Brain (organoid and tissue), 16 donors: ENCODE measurements at places on chromosomes 11 and 22.

- no peak for DNase-seq
Measured at GRCh38 chr11:66641834-66642233, 3.3 kb downstream of the RBM4 start.

GRCh38 chr11:42085736-42086135, 626.3 kb upstream of the LRRC4C start:
- DNase-seq: no peak

- no peak for DNase-seq
Measured at GRCh38 chr11:128181088-128181480, 406.3 kb downstream of the ETS1 start.

DNA sequence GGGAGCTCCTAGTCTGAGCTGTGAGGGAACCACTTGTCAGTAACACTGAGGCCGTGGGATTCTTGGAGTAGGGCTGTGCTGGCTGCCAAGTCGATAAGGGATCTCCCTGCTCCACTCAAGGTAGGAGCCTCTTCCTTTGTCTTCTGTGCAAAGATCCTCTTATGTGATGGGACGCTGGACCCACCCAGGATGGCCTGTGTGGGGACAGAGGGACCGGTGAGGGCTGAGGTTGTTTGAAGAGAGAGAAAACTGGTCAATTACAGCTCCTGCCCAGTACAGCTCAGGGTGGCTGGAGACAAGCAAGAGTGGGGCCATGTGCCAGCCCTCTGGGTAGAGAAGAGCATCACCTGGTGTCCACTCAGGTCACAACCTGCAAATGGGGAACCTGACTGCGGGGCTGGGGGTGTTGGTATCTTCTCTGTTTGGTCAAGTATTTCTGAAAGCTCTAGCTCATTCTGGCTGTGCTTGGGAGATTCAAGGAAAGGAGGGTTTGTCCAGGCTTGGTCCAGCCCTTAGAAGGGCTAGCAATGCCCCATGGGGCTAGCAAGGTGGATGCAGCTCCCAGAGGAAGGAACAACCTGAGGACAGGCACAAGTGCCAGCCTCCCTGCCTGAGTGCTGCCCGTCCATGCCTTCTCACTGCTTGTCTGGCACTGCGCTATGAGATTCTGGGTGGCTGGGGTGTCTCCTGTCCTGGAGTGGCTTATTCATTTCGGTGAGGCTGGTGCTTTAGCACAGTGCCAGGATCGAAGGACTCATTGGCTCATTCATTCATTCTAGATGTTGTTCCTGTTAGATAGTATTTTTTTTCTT, 27.6 kb upstream of the BAIAP2L2 start:
- no peak for DNase-seq

GRCh38 chr11:10451426-10452116, 3.5 kb upstream of the AMPD3 start:
- peak; percentile 16 for DNase-seq

- no peak for DNase-seq
Measured at GRCh38 chr11:73399636-73400035, 23.4 kb downstream of the RELT start.

GRCh38 chr22:47098554-47098953, 336.1 kb downstream of the TBC1D22A start:
- no peak for DNase-seq

GRCh38 chr22:38353142-38353629, 36.0 kb upstream of the CSNK1E start:
- DNase-seq: peak; percentile 65

DNA sequence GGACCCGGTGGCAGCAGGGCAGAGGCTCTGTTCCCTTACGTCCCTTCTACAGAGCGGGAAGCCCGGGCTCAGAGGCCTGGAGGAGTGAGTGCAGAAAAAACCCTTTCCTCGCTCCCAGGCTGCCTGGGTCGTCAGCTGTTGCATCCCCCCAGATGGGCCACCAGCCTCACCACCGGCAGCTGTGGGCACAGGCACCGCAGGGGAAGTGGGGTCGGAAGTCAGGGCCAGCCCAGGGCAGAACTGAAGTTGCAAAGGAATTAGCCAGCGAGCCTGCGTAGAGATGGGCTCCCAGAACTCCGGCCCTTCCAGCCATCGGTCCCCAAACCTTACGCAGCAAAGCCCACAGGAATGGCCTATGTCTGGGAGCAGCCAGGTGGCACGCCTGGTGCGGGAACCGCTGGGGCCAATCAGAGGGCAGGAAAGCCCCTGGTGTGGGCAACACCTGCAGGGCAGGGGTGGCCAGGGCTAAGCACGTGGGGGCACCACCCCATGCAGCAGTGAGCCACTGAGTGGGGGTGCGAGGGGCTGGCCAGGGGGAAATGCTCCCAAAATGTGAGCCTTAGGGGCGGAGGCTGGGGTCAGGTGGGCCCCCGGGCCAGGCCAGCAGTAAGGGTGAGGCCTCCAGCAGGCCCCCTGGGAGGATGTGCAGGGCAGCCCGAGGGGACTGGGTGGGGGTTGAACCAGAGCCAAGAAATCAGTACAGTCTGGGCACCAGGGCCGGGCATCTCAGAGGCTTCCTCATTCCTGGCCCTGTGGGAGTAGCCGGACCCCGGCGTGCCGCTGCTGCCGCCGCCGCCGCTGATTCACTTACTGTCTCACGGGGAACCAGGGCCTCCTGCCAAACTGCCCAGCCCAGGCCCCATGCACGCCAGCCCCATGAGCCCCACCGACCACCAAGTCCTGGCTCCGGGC, 58.2 kb downstream of the WNT7B start:
- DNase-seq: no peak

- DNase-seq: no peak
Measured at GRCh38 chr11:134153147-134153905, 70.4 kb downstream of the NCAPD3 start.

DNA sequence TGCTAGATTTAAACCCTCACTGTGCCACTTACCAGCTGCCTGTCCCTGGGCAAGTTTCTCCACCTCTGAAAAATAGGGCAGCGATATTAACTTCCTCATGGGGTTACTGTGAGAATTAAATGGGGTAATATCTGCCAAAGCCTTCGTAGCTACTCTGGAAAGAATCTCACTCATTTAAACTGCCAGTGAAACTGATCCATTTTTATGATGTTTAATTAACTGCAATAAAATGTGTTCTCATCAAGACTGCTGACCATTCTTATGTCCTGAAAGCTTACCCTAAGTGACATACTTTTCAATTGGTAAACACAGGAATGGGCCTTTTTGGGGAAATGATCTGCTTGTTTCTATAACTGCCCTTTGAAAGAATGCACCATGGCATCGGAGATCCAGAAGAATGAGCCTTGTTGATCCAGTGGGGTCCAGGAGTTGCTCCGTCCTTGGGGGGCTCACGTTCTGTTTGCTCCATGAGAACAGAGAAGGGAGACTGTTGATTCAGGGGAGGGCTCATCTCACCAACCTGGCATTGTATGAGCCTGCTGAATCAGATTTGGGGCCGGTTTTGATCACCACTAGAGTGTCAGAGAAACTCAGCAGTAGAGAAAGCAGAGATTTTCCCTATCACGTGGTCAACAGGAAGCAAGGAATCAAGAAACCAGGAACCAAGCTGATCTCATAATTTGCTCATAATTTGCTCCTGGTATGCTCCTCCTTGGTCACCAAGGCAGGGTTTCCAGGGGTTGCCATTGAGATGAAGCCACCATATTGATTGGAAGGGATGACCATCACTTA, 7.0 kb upstream of the CCDC86 start:
- no peak for DNase-seq

DNA sequence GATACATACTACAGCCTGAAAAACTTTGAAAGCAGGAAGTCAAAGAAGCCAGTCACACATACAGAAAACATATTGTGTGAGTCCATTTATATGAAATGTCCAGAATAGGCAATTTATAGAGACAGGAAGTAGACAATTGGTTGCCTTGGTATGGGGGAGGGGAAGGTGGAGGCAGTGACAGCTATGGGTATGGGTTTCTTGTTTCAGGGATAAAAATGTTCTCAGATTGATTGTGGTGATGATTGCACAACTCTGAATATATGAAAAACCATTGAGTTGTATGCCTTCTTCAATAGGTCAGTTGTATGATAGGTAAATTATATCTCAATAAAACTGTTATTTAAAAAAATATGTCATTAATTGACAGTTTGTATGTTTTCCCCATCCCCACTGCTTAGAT, 137.6 kb downstream of the SNX19 start:
- DNase-seq: no peak

GRCh38 chr11:99781074-99781473, 760.3 kb downstream of the CNTN5 start:
- DNase-seq: no peak

DNA sequence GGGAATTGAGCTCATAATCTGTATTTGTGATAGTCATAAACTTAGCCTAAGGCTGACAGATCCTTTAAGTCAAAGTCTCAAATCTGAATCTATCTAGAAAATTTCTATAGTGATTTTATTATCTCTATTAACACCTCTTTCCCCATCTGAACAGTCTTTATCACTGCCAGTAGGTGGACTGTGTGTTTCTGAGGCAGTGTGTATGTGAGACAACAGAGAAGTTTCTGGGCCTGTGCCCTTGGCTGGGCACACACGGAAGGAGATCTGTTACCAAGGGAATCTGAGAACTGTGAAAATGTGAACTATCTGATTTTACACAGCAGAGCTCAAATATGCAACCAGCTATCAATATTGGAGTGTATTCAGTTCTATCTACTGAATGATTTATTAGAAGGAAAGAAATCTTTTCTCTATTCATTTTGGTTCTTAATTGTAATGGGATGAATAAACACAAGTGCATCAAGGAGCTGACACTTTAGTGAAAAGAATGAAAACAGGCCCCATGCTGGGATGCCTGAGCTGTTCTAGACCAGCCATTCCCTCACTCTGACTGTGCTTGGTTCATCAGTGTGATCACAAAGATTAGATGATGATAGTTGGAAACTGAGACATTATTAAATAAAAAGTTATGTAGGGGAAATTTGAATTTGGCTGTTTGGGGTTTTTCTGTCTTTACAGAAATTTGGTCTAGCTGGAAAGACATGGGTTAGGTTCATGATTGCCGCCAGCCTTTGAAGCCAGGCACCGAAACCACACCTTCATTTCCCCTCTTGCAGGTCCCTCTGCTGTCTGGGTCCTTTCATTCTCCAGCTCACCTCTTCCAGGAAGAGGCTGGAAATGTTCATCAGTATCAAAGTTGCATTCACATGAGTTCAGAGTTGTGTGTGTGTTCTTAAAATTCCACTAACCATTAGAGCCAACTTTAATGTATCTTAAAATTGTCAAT, 68.1 kb downstream of the LIF start:
- peak; percentile 71 for DNase-seq

GRCh38 chr11:65637794-65638419, at the start of gene SIPA1:
Gene SIPA1, plus strand, starts transcription at chr11:65638101. Its CDS starts 2,821 bp downstream, at chr11:65640922.
- DNase-seq: peak; percentile 64

- DNase-seq: no peak
Measured at GRCh38 chr22:42863349-42863961, 6.4 kb upstream of the ARFGAP3 start.

- DNase-seq: no peak
Measured at GRCh38 chr11:124882339-124883071, 15.2 kb downstream of the ROBO4 start.

DNA sequence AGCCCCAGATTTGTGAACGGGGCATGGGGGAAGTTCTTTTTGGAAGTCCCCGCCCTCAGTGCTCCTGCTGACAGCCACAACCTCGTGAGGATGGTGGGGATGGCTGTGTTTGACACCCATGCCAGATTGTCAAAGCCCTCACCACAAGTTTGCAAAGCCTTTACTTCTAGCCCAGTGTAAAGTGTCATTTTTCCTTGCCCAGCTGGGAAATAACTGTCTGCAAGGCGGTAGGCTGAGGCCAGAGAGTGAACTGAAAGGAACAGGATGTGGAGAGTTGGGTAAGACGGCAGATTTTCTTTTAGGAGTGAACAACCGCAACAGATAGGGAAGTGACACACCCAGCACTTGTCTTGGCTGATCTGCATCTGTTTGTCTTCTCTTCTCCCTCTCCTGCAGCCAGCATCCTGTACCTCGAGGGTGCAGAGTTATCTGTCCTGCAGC, 13.6 kb downstream of the IL17RA start:
- DNase-seq: no peak
